Left lobe of liver (tissue), 2 donors: ENCODE measurements at places on chromosomes 13 and 19.

GRCh38 chr13:67914535-67914934 lies 684.4 kb upstream of the PCDH9 start:
- no peak for DNase-seq

GRCh38 chr13:23966691-23967615 lies 69.7 kb upstream of the C1QTNF9B start:
- DNase-seq: no peak

DNA sequence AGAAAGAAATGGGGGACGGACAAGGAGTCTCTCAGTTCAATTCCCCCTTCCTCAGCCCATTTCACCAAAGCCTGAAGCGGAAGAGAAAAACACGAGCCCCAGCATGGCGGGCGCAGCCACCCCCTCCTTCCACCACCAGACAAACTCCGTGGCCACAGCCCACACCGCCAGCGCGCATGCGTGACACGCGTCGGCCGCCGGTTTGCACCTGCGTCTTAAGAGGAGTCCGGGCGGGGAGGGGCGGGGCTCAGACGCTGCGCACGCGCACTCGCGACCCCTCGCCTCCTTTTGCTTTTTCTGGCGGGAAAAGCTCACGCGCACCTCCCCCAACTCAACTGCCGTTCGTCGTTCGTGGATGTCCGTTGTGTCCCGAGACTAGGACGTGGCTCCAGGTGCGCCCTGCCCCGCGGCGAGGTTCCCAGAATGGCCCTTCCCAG lies at the start of gene KASH5:
Gene KASH5 (plus strand): TSS at position 314 of the 437 bp plus-strand sequence. CDS start 2,635 bp downstream, outside the sequence.
- DNase-seq: peak; percentile 88

DNA sequence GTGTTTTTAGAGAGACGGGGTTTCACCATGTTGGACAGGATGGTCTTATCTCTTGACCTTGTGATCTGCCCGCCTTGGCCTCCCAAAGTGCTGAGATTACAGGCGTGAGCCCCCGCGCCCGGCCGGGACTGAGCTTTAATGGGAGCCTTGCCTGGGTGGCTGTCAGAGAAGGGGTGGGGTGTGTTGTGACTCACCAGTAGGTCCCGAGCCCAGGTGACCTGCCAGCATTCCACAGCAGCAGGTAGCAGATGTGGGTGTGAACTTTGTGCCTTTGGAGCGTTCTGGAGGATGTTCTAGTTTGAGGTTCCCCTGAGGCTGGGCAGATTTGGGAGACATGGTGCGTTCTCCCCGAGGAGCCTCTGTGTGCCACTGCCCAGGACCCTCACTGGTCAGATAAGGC lies 7.1 kb upstream of the EPN1 start:
- no peak for DNase-seq

DNA sequence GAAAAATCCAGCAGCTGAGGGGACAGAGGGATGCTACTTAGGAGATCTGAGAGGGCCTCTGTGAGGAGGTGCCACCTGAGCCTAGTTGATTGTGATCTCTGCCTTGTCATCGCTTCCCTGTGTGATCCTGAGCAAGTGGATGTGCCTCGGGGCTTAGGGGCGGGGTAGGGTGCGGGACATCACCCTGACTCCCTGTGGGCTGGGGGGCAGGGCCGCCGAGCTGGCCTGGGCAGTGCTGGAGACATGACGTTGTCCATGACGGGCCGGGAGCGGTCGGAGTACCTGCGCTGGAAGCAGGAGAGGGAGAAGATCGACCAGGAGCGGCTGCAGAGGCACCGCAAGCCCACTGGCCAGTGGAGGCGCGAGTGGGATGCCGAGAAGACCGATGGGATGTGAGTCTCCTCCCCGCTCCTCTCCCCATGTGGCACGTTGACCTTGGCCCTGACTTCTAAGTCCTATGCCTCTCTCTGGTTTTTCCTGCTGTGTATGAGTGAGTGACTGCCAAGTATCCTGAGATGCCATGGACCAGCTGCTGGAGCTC lies 8.2 kb upstream of the INAFM1 start:
- no peak for DNase-seq

DNA sequence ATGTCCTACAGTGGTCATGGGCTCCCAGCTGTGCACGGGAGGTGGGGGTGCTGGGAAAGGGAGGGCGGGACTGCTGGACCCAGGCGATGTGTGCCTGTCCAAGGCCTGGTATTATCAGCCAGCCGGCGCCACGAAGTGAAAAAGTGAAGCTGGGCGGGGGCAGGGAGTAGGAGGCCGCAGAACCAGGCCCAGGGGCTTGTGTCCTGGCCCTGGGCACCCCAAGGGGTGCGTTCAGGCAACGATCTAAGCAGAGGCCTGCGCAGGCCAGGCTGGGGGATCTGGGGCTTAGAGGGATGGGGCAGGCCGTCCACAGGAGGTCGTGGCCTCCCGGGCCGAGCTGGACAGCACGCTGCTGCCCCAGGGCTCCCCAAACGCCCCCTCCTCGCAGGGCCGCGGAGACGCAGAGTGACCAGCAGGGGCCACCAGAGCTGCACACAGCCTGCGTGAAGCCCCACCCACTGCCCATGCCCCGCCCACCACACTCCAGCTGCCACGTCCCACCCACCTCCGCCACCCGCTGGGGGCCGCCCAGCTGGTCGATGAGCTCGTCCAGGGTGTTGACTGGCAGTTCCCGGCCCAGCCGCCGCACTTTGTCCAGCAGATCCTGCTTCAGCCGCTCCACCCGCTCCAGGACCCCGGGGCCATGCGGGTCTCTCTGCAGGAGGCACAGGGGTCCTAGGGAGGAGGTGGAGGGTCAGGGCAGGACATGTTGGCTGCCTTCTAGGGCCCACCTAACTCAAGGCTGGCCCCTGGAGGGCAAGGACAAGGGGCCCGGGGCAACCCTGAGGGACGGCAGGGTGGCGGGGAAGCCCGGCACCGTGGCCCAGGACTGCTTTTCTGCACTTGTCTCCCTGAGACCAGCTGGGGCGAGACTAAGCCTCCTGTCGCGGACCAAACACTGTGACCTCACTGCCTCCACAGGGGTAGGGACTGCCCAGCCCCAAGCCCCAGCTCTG lies 9.5 kb downstream of the GPX4 start:
- DNase-seq: peak; percentile 97

GRCh38 chr19:8421484-8422461 lies 8.7 kb downstream of the MARCHF2 start:
- peak; percentile 88 for DNase-seq

DNA sequence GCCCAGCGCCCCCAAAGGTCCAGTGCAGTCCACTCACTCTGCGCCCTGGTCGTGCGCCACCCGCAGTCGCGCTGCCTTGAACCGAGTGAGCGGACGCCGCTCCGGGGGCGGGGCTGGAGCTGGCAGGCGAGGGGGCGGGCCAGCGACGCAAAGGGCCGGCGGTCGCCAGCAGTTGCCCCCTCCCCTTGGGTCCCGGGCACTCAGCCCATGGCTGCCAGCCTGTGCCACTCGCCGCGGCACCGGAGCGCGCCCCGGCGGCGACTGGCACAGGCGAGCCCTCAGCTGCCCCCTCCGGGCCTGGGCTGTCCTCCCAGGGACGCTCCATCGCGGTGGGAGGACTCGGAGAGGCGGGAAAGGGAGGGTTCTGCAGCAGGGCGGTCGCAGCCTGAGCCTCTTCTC lies at the start of gene S1PR5:
Gene S1PR5 (minus strand): TSS at position 87 of the 399 bp plus-strand sequence. CDS start 2,436 bp downstream, outside the sequence.
- DNase-seq: no peak

DNA sequence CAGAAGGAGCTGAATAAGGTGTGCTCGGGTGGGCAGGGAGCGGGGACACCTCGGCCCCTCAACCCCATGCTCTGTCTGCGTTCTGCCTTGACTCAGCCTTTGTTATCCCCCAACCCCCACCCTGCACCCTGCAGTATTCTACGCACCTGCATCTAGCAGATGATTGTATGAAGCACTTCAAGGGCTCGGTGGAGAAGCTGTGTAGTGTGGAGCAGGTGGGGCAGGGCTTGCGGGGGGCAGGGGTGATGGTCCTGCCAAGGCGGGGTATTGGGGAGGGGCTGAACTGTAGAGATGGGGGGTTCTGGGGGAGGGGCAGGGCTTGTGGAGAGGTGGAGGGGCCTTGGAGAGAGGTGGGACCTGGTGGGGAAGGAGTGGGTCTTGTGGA lies 6.1 kb downstream of the STXBP2 start:
- DNase-seq: no peak

GRCh38 chr19:4380254-4380727 lies 20.1 kb downstream of the SH3GL1 start:
- no peak for DNase-seq

GRCh38 chr13:28586439-28587173 lies 72.3 kb upstream of the POMP start:
- no peak for DNase-seq

GRCh38 chr13:66367356-66367755 lies 862.8 kb downstream of the PCDH9 start:
- no peak for DNase-seq

- no peak for DNase-seq
Measured at GRCh38 chr13:22964245-22964966, 216.4 kb upstream of the SGCG start.

- DNase-seq: no peak
Measured at GRCh38 chr13:41520016-41520659, 62.8 kb downstream of the RGCC start.

DNA sequence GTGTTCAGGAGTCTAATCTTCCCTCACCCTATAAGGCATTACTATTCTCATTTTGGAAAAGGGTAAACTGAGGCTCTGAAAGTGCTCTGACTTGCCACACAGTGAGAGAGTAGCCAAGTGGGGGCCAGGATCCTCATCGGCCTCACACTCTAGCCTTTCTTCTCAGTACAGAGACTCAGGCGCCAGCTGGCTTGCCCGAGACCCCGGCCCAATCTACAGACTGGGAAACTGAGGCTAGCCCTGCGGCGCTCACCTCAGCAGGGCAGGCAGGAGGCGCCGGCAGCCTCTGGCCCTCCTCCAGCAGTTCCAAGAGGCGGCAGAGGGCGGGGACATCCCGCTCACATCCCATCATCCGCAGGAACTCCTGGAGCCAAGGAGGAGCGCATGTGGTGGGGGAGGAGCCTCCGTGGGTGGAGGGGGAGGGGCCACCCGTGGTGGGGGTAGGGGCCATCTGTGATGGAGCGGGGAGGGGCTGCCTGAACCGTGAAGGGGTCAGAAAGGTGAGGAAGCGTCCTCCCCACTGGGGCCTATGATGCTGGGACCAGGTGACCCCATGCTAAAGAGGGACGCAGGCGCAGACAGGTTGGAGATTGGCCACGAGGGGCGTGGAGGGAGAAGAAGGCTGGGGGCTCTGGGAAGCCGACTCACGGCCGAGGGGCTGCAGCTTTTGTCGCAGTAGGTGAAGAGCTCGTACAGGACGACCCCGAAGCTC lies 8.7 kb upstream of the INSL3 start:
- no peak for DNase-seq

DNA sequence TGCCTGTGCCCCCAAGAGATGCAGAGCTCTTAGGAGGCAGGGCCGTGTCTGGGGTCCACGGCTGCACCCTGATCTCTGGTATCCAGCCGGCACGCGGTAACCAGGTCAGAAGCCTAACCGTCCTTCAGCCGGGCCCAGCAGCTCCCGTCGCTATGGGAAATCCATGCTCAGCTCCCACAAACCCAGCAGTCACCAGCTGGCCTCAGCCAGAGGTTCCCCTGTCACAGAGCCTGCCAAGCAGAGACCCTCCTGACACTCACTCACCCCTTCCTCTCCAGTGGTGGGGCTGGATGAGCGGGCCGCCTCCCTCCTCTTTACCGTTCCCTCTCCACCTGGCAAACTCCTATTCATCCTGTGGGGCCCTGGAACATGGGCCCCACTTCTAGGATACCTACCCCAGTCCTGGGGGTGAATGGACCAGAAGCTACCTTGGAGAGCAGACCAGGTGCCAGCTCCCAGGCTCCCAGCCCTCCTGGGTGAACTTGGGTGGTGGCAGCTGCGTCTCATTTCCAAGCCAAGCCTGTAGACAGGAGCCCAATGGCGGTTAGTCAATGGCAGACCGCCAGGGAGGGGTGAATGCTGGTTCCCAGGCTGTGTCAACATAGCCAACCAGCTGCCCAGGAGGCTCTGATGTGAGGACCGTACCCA lies 21.4 kb upstream of the TCF3 start:
- DNase-seq: no peak

- DNase-seq: peak; percentile 44
Measured at GRCh38 chr19:18869781-18870530, 26.0 kb downstream of the CERS1 start.

DNA sequence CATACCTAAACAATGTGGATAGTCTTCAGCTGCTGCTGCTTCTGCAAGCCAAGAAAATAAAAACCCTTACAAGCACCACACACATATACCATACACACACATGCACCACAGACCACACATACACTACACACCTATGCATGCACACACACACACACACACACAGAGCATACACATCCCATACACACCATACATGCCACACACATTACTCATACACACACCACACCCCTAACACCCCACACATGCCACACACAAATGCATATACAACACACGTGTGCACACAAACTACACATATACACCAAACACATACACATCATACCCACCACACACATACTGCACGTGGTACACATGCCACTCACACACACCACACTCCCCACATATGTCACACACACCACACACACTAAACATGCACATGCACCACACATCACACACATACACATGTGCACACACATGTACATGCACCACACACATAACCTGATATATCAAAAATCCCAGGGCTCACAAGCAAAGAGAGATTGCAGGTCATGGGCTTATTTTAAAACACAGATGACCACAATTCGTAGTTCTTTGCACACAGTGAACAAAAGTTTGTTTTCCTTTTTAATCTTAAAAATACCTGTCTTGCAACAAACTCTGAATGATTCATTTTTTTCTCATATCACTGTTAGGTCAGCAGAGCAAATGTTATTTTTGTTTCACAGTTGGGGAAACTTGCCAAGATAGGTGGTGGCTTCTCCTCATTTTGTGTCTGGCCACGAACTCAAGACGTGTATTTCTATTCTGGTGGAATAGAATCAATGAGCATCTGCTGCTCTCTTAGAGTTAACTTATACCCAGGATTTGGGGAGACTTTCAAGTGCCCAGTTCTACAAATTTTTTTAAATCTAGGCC lies 456.6 kb downstream of the FGF9 start:
- no peak for DNase-seq

DNA sequence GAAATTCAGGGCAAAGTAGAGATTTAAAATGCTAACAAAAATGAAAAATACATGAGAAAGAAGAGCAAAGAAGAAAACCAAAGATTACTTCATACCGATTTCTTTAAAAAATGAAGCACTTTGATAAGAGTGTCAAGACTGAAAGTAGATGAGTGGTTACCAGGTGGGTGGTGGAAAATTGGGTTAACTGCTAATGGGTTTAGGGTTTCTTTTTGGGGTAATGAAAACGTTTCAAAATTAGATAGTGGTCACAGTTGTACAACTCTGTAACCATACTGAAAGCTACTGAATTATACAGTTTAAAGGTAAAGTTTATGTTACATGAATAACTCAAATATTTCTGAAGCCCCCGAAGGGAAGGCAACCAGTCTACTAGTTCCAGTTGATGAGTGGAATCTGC lies 179.4 kb downstream of the NDFIP2 start:
- no peak for DNase-seq

GRCh38 chr13:100826441-100826840 lies 151.8 kb upstream of the TMTC4 start:
- DNase-seq: no peak

DNA sequence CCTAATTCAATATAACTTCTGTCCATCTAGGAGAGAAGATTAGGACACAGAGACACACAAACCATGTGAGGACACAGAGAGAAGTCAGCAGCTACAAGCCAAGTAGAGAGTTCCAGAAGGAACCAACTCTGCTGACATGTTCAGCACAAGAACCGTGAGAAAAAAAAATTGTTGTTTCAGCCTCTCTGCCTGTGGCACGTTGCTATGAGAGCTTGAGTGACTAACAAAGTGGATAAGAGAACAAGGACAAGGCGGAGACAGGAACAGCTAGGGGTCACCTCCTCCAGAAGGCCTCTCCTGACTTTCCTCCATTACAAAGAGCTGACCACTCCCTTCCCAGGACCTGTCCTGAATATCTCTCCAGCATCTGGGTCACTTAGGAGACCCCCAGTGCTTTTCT lies 5.6 kb upstream of the SIGLEC12 start:
- DNase-seq: no peak
